ENCODE measurements at places on chromosomes 1 and 21. TPM values are rescaled to one million over a fixed set of nuclear protein-coding genes. Genes with fewer than 3 reads are reported as not detected.

Gene DDR2
- 1.2 TPM for total RNA-seq

Gene ADORA1
- total RNA-seq: 0.16 TPM

Gene BRDT
- total RNA-seq: not detected

Gene KANK4
- 1.0 TPM for total RNA-seq

Gene MEX3A
- 113 TPM for total RNA-seq

Gene CDA
- total RNA-seq: not detected

Gene PODN
- total RNA-seq: 0.38 TPM

Gene ACTL8
- not detected for total RNA-seq

Gene KIF14
- total RNA-seq: 7.8 TPM

Gene KCNN3
- total RNA-seq: 0.36 TPM

Gene LGR6
- total RNA-seq: 0.47 TPM

Gene PLPPR4
- total RNA-seq: 0.47 TPM

Gene KDF1
- total RNA-seq: 26.1 TPM

Gene CD5L
- not detected for total RNA-seq

Gene LCE1F
- not detected for total RNA-seq

DNA sequence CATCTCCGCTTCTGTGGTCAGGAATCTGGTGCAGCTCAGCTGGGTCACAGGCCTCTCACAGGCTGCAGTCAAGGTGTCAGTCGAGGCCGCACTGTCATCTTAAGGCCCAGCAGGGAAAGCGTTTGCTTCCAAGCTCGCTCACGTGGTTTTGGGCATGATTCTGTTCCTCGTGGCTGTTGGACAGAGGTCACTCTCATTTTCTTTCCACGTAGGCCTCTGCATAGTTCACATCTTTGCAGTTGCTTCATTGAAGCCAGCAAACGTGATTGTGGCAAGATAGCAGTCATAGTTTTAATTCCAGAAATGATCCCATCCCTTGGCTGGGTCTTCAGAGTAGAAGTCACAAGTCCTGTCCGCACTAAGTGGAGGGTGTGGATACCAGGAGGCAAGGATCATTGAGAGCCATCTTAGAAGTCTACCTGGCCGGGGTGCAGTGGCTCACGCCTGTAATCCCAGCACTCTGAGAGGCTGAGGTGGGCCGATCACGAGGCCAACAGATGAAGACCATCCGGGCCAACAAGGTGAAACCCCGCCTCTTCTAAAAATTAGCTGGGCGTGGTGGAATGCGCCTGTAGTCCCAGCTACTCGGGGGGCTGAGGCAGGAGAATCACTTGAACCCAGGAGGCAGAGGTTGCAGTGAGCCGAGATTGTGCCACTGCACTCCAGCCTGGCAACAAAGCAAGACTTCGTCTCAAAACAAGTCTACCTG is 24.5 kb downstream of the NECAP2 start:
- DNase-seq: no peak

DNA sequence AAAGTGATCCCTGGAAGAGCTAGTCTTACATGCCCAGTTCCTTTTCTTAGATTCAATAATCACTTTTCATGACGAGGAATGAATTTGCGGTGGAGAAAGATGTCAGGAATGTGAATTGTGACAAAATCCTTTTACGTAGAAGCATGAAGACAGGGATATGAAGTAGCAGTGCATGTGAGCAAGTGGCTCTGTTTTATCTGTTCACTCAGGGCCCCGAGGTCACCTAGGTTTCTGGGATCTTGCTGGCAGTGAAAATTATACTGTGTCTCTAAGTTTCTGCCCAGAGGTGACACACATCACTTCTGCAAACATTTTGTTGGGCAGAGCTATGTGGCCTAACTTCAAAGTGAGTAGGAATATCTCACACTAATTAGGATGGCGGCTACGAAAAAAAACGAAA is 79.3 kb downstream of the USP25 start:
- no peak for DNase-seq

DNA sequence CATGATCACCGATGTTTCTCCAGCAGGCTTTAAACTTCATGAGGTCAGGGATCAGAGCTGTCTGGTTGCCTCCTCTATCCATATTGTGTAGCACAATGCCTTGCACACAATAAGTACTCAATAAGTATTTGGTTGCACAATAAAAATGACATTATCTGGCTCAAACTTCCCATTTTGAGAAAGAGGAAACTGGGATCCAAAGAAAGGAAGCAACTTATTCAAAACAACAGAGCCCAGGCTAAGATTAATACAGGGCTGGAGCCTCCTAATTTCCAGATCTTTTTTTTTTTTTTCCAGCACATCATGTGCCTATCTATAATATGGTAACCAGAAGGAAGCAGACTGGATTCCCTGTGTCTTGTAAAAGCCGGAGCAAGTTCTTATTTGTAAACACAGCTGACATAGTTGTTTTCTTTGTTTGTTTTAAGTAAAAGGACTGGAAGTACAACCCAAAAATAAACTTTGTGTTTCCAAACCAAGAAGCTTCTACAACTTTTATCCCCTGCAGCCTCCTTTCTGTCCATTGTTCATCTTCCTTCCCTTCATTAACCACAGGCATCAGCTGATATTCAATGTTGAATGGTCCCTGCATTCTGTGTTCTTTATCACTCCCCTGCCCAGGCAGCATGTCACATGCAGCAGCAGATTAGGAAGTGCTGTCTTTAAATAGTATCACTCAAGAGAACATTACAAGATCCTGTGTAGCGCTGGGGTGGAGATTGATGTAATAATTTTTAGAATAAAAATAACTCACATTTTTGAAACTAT is 71.2 kb upstream of the HOOK1 start:
- no peak for DNase-seq

- DNase-seq: no peak
Measured at GRCh38 chr1:228854907-228855306, 119.6 kb downstream of the RHOU start.

GRCh38 chr1:113325022-113325421 is 65.3 kb upstream of the MAGI3 start:
- no peak for DNase-seq

DNA sequence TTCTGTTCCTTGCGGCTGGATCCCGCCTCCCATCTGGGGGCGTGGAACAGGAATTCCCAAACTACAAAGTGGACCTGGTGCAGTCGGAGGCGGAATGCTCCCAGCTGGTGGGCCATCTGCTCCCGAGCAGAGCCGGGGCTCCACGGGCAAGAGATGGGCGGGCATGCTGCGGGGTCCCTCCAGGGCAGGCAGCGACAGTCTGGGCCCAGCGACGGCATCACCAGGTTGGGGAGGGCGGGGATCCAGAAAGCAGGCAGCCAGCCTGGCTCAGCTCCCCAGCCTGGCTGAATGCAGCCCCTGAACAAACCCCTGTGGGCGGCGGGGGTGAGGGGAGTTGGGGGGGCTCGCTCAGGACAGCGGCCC is 3.6 kb downstream of the MEGF6 start:
- DNase-seq: no peak

DNA sequence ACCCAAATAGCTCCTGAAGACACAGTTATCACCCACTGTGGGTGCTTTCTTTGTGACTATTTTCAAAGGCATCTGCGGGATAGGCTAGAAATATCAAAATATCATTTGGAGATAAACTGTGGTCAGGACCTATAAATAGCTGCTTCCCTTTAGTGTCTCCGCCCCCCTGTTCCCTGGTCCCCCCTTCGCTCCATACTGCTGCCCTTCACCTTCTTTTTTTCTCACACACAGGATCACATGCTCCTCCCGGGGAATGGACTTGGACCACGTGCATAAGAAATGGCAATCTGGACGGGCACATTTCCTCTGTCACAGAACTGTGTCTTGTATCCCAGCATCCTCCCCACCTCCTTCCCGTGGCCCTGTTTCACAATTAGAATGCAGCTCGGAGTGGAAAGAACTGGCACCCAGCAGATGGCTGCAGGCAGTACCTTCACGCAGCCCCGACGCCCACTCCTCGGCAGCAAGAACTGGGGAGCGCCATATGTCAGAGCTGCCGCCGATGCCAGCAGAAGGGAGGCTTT is 68.8 kb upstream of the SSX2IP start:
- no peak for DNase-seq

GRCh38 chr1:107689733-107690132 is 275.2 kb downstream of the VAV3 start:
- DNase-seq: no peak

- no peak for DNase-seq
Measured at GRCh38 chr1:95233319-95233736, 682 bp upstream of the RWDD3 start.
